Head of caudate nucleus (tissue), 42 donors: ENCODE measurements at places on chromosomes 16 and 17.

- no peak for DNase-seq
These were observed 275.0 kb upstream of the DYNLRB2 start for GRCh38 chr16:80265624-80266306.

DNA sequence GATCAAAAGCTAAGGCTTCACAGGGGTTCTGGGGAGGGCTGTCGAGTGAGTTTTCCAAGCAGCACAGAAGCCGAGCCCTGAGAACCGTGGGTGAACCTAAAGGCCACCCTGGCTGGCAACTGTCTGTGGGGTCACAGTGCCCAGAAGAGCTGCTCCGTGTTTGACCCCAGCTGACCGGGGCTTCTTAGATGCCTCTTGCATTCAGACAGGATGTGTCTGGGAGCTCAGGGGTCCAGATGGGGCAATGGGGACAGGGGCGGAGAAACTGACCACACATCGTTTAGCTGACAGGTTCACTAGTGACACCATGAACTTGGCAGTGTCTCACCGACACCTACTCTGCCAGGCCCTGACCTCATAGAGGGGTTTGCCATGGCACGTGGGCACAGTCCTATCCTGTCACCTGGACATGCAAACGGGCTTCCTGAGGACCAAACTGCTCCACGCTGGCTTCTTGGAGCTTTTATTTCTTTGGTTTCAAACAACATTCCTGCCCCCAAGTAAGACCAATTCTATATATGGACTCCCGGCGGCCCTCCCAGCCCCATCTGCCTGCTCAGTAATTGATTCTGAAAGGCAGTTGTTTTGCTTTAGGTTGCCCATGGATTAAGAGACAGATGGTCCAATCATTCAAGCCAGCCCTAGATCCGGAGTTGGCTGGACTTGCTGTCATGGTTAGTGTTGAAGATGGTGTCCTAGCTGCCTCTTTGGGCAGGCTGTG, 22.2 kb downstream of the WSCD1 start:
- DNase-seq, result no peak

DNA sequence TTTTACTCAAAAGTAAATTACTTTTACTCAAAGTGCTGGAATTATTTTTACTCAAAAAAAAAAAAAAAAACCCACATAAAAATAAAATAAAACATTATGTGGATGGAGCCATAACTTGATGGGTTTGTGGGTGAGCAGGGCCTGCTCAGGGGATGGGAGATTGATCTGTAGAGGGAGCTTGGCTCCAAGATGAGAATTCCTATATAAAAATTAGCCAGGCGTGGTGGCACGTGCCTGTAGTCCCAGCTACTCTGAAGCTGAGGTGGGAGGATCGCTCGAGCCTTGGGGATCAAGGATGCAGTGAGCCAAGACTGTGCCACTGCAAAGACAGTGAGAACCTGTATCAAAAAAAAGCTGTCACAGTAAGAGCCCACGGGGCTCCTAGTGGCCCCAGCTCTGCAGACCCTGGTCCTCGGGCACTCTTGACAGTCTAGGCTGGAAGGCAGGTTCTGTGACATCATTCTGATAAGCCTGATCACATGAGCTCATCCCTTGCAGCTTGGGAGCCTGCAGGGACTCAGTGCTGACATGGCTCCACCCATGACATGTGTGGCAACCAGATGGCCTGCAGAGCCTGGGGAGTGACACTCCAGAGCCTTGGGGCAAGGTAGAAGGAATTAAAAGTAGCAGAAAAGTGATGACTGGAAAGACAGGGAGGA, 42.5 kb downstream of the ST3GAL2 start:
- DNase-seq, result no peak

DNA sequence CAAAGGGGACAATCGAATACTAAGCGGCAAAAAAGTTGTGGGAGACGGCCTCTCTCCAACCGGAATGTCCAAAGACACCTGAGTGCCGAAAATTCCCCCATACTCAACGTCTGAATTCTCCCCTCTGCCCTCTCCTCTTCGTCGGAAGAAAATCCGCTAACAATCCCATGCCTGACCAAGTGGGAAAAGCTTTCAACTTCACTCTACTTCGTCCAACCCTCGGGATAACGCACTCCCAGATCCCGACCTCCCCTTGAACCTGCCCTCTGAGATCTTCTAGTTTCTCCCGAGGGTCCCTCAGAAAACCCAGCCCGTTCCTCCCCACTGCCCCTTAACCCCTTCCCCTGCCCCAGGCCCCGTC, 961 bp downstream of the AMFR start:
- DNase-seq, result no peak

GRCh38 chr17:17025621-17026020, 16.6 kb upstream of the MPRIP start:
- DNase-seq, result no peak

DNA sequence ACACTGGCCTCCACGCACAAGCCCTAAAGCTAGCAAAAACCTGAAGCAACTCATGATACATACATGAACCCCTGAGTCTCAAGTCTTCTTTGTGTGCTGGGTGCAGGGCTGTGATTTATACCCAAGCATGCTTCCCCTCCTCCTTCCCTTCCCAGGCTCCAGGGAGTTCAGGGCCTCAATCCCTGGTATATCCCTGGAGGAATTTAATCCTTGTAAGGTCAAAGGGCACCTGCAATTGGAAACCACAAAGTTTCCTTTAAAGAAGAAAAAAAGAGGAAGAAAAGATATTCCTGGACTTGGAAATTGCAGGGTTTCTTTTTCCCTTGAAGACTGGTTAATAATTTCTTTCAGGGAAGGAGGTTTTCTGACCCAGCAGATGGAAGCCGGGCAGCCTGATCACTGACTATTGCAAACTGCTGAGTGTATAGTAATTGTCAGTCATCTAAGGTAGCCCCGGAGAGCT, 182.3 kb downstream of the AATF start:
- DNase-seq, result no peak

DNA sequence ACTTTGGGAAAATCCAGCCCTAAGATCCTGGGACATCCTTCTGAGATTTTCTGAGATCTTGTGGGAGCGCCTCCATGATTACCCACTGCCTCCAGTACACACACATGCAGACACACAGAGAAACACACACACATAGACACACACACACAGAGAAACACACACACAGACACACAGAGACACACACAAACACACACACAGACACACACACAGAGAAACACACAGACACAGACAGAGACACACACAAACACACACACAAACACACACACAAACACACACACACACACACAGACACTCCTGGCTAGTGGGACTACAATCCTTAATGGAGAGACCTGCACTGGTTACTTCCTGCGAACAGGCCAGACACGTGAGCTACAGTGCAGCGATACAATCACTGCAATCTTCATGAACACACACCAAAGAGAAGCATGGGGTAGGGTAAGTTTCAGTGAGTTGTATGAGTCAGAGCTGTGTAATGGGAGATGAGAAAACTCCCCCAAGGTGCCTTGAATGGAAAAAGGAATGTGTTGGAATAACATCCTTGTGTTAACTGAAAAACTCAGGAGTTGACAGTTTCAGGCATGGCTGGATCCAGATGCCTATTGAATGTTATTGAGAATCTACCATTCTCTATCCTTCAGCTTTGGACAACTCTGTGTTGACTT, 79.5 kb downstream of the SLC6A2 start:
- no peak for DNase-seq

- DNase-seq, result no peak
These were observed 6.1 kb upstream of the SLC46A1 start for GRCh38 chr17:28412099-28412498.
